ENCODE measurements at places on chromosomes 6 and 20.

GRCh38 chr6:56403745-56404144 is 156.4 kb upstream of the COL21A1 start:
- no peak for DNase-seq

DNA sequence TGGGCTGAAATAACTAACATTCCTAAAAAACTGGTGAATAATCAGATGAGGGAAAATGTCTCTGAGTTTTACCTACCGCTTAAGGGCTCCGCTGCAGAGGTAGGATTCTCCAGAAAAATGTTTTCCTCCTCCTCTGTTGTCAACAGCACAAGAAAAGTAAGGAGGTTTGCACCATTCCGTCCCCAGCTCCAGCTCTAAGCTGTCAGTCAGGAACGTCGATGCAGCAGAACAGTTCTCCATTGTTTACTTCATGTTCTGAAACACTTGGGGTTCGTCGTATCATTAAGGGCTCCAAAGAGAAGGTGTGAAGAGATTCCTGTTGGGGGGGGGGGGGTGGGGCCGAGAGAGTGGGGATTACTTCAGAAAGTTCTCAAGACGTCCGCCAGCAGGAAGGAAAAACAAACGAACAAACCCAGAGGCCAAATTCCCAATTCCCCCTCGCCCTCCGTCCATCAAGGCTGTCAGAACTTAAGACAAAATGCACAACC is 734 bp downstream of the MMS22L start:
- DNase-seq: no peak

DNA sequence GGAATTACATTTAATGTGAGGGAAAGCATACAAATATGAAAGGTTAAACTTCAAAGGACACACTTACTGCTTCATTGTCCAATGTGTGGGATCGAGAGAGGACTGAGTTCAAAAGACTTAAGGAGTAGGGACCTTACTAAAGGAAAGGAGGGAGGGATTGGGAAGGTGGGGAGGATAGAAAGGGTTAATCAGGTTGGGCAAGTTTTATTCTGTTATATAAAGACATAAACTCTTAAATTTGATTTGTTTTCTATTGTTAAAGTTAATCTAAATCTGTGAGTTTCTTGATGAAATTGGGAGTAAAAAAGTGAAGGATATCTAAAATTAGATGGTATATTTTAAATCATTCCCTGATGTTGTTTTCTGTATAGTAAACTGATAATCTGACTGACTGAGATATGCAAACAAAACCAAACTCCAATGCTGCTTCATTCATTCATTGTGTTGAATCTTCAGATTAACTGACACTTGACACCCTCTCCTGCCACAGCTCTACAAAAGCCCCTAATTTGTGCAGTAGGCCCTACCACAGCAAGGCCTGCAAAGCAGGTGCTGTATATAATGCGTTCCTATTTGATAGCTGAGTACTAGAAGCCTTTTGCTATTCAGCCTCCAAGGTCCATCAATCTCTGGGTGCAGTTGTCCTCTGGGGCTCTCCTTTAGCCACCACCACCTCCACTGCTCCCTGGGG is 1.3 kb upstream of the UBE2J1 start:
- DNase-seq: no peak

- DNase-seq: no peak
Measured at GRCh38 chr6:37717836-37718251, 20.2 kb upstream of the MDGA1 start.

DNA sequence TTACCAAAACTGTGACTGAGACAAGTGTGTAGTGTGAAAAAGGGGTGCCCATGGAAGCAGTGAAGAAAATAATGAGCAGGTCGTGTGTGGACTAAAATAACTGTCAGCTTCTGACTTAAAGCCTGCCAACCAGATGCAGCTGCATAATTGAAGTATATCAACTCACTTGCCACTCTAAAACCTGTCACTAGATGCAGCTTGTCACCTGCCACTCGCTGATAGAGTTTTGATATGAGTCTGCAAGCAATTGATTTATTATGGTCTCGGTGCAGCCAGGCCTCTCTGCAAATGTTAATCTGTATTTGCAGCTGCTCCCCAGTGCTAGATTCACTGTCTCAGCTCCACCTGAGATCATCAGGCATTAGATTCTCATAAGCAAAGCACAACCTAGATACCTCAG is 1090.0 kb upstream of the EYS start:
- no peak for DNase-seq

GRCh38 chr6:145735356-145736165 is at the start of gene EPM2A:
EPM2A (minus strand) TSS chr6:145735520; CDS start chr6:145735498, 22 bp downstream.
- peak; percentile 94 for DNase-seq

- DNase-seq: no peak
Measured at GRCh38 chr20:5973971-5974370, 23.5 kb downstream of the MCM8 start.

DNA sequence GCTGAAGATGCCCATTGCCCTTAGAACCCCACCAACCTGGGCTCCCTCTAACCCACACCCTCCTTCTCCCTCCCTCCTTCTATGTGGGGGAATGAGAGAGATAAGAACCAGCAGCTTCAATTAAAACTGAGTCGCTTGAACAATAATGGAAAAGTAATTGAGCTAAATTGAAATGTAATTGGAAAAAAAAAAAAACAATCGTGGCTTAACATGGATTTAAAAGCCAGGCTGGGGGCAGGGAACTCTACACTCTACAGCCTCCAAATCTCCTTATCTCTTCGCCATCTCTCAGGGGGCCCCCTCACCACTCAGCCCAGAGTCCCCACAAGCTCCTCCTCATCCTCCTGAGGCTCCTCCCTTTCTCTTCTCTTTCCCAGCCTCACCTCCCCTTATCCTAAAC is 83.2 kb downstream of the MDGA1 start:
- DNase-seq: no peak
